Activated naive CD4-positive, alpha-beta T cell treated with anti-CD3 and anti-CD28 coated beads, Interleukin-2, amount 50 U/mL, for 72 hours (primary cell): ENCODE measurements at places on chromosomes 11 and 22.

DNA sequence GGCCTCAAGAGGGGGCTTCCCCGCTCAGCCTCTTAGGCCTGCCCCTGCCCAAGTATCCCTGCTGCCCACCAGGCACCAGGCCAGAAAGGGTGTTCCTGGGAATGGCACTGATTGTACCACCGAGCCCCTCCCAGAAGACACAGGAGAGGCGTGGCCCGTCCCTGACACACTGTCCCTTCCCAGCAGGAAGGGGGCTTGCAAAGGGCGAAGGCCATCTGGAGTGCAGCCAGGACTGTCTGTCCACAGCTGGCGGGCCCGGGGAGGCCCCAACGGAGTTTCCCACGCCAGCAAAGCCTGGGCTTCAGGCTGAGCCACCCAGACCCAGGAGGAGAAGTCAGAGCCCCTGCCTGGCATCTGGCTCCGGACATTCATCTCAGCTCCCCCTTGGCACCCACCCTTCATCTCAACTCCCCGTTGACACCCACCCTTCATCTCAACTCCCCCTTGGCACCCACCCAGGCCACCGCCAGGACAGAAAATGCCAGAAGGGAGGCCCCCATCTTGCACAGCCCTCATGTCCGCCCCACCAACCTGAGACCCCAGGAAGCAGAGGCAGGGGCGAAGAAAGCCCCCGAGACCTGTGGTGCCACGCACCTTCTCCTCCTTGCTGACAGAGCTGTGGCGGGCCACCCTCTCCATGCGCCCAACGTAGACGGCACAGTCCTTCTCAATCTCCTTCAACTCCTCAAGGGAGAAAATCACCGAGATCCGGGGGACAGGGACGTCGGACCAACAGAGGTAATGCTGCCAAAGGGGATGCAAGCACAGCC is 19.4 kb downstream of the TUBGCP6 start:
- no peak for DNase-seq

GRCh38 chr22:50060441-50061140 is 2.5 kb upstream of the TTLL8 start:
- DNase-seq: no peak

- no peak for DNase-seq
Observed at GRCh38 chr11:6094186-6094585, 13.3 kb upstream of the OR56B4 start.

DNA sequence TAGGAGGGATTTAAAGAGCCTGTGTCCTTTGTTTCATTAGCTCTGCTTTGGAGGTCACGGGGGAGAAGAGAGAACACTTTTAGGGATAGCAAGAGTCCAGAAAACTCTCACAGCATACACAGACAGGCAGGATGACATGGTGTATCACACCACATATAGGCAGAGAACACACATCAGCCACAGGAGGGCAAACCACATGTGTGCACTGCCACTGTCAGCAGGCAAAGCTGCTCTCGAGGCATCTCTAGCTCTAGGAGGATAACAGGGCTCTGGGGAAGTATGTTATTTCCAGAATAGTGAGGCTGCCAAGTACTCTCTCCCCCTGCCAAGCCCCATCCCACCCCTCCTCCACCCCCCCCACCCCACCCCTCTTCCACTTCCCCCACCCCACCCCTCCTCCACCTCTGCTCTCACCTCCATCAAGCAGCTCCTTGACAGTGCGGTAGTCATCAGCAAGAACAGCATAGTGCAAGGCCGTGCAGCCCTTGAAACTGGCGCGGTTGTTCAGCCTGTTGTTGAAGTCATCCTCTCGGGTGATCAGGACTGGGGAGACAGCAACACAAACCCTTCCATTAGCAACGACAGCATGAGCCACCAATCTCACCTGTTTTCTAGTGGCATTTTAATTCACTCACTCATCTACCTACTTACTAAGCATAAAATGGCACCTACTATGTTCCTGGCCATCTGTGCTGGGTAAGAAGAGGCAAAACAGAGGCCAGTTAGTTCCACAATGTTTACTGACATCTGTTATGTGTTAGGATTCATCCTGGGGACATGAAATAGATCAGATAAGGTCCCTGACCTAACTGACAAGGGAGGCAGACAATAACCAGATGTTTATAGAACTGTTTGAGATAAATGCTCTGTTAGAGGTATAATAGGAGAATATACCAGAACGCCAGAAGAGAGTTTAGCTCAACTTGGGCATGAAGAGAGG is 75.6 kb downstream of the CLPB start:
- no peak for DNase-seq

GRCh38 chr11:95920460-95921105 is 3.3 kb downstream of the MTMR2 start:
- DNase-seq: no peak

GRCh38 chr11:60377401-60378136 is 763 bp upstream of the MS4A7 start:
- DNase-seq: no peak

- no peak for DNase-seq
Observed at GRCh38 chr11:69468221-69468620, 13.2 kb upstream of the LINC01488 start.

DNA sequence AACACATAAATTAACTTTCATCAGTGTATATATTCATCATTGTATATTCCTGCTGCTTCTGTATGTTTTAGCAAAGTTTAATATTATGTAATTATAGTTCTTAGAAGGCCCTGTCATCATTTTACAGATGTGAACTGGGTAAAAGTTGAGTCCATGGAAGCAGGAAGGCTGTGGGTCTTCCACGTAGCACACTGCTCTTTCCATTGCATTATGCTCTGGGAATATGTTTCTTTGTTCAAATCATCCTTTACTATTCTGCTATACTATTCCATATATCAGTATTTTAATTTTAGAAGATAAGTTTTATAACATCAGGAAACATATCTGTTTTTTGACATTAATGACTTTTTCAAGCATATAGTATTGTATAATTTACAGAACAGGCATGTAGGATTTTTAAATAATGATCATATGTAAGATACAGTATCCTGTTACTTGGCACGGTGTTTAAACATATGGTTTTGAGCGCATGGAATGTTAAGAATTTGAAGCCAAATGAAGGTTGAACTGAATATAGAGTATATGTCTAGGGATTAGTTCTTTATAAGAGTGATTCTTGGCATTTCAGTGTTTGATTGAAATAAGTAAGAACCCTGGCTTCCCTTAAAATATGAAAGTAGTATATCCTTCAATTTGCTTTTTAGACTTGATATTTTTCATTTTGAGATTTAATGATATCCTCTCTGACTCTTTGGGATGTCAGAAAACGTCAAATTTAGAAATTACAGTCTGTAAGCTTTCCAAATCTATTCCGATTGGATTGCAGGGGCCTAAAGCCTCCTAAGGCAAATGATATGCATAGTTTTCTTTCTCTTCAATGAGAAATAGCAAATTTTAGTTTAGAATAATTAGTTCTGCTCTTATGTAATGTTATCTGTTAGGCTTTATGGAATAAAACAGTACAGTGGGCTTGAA is 8.6 kb downstream of the CCDC81 start:
- DNase-seq: no peak

- no peak for DNase-seq
Observed at GRCh38 chr11:67503119-67504004, 1.8 kb downstream of the PITPNM1 start.

DNA sequence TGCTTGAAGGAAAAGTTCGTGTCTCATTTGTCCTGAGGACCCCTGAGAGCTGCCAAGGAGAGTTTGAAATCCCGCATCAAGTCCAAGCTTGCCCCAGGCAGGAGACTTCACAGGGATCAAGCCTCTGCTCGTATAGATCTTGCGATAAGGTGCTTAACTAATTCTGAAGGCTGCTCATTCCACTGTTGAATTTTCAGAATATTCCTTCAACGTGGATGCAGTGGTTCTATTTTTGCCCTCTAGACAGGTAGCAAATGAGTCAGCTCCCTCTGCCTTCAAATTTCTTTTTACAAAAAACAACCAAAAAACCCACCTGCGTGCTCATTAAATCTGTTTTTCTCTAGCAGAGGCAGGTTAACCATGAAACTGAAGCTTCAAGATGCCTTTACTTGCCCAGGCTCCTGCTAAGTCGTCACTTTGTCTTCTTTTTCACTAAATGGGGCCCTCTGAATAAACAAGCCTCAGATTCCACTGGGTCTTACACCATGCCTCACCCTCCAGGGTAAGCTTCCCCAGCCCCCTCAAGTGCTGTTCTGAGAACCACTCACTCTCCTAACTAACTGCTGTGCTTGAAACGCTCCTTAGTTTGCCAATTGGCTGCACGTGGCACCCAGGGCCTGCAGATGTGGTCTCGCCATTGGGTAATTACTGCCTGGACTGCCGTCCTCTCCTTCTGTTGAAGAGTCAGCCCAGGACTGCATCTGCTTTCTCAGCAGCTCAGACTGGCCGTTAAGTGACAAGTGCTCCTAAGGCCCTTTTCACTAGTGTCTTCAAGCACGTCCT is 105.0 kb downstream of the TRPC6 start:
- no peak for DNase-seq

DNA sequence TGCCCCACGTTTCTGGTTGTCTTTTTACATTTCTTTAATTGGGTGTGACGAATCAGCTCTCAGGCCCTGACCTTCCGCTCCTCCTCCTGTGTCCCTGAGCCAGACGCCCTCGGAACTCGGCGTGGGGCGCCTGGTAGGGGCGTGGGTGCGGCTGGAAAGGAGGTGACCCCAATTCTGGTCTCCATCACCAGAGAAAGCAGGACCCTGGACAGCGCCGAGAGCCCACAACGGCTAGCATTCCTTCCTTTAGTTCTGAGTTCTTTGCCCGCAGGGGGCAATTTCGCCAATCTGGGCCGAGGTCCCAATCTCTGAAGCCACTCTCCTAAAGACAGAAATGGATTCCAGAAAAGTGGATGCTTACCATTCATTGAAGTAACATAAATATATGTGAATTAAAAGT is 11.7 kb upstream of the RBMXL2 start:
- DNase-seq: no peak

- no peak for DNase-seq
Observed at GRCh38 chr11:37804666-37805065, 1206.6 kb upstream of the RAG2 start.

DNA sequence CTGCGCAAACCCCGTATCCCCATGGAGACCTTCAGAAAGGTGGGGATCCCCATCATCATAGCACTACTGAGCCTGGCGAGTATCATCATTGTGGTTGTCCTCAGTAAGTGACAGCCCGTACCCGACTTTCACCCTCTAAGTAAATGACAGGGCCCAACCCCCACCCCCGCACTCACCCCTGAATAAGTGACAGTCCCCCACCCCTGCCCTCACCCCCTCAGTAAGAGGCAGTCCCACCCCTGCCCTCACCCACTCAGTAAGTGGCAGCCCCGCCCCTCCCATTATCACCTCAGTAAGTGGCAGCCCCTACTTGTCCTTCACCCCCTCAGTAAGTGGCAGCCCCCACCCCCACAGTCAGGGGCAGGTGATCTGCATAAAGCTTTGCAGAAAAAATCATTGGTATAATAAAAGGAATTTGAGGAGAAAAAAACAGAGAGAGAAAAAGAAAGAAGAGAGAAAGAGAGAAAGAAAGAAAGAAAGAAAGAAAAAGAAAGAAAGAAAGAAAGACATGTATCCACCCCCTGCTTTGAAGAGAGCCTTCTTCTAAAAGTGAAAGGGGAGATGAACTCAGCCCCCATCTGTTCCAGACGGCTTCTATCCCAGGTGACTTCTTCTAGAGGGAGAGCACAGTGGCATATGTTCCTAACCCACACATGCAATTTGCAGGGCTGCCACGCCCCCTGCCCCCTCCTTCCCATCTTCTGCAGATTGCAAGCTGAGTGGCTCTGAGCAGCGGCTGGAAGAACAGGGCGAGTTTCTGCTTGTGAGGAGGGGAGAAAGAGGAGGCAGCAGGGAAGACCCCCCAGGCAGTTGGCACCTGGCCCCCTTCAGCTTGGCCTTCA is 12.5 kb upstream of the SMIM35 start:
- DNase-seq: no peak

- peak; percentile 52 for DNase-seq
Observed at GRCh38 chr11:2462986-2463765, 18.4 kb downstream of the KCNQ1 start.

DNA sequence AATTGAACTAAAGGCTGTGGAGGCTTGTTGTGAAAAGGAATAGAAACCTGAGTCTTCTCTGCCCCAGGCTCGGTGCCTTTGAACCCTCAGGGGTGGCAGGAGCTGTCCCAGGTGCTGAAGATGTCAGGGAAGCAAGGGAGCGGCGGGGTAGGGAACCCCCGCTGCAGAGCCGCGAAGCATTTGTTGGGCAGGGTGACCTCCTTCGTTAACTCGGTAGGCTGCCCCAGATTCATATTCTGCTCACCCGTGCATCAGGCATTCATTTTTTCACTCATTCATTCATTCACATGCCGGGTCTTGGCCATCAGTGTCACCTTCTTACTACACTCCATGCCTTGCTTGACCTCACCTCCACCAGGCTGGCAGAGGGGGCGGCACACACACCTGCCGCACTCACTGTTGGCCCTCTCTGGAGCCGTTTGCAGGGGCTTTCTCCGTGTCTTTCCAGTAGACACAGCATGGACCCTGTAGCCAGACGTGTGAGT is 618.9 kb downstream of the BRD1 start:
- no peak for DNase-seq

DNA sequence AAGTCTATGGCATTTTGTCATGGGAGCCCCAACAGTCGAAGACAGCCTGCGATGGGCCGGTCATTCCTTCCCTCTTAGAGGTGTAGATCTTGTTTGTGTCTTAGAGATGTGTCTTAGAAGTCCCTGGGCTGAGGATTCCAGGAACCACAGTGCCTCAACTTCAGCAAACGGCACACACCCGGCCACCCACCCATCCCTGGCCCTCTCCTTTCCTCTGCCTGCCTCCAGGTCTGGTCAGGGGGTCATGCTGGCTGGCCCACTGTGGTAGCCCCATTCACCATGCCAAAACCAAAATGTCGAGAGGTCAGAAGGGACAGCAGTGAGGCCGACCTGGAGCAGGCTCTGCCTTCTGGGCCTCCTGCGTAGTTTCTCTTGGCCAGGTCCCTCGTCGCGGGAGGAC is 857.9 kb downstream of the TBC1D22A start:
- no peak for DNase-seq

DNA sequence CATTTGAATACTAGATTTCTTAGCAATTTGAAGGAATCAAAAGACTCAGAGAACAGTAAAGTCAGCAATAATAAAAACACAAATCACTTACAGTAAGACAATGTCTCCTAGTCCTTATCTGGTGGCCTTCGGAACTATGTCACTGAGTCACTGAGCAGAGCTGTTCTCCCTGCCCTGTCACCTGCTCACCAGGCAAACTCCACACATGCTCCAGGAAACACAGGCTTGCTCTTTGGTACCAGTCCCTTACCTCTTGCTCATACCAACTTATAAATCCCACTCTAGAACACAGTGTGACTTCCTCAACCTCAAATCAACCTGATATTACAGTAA is 81.1 kb upstream of the CHRM4 start:
- DNase-seq: no peak

- no peak for DNase-seq
Observed at GRCh38 chr11:50077526-50077925, 44.9 kb downstream of the OR4C45 start.

- no peak for DNase-seq
Observed at GRCh38 chr11:100515087-100515486, 172.0 kb upstream of the ARHGAP42 start.

DNA sequence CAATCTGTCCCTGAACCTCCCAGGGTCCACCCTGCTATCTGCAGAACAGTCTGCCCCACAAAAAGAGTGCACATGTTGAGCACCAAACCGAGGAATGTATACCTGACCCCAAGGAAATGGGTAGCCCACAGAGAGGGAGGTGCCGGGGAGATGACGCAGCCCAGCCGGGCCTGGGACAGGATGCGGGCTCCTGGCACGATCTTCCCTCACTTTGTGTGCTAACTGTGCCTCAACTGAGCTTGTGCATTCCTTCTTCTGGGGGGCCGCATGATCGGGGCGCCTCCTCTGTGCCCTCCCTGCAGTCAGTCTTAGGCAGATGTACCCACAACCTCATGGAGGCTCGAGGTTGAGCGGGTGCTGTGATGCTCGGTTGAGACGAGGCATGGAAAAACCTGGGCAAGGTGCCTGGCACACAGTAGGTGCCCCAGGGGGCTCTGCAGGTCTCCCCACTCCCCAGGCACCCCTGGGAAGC is 2.4 kb downstream of the GAS2L1 start:
- no peak for DNase-seq
